ENCODE measurements at places on chromosomes 6 and 20.

- no peak for DNase-seq
Measured at GRCh38 chr20:48359692-48360341, 468.0 kb downstream of the PREX1 start.

GRCh38 chr6:37643851-37644672, 53.6 kb downstream of the MDGA1 start:
- no peak for DNase-seq

DNA sequence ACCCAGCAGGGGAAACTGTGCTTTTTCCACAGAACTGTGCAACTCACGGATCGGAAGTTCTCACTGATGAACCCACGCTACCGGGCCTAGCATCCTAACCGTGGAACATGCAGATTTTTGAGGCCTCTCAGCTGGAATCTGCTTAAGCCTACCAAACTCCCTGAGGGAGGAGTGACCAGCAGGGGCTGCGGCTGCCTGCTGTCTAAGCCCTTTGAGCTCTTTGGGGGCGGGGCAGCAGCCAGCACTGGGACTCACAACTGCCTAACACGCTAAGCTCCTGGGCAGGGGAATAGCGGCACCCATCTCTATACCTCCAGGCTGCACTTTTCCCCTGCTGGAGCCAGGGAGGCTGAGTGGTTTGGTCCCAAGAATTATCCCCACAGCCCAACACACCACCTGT, 20.4 kb upstream of the METTL24 start:
- no peak for DNase-seq

GRCh38 chr6:17910189-17910588, 77.2 kb downstream of the KIF13A start:
- DNase-seq = no peak

GRCh38 chr20:717832-718231, 42.2 kb upstream of the SCRT2 start:
- DNase-seq = no peak

GRCh38 chr20:54067606-54068174, 2.7 kb downstream of the BCAS1 start:
- DNase-seq = no peak

GRCh38 chr20:44135417-44136204, 51.4 kb downstream of the JPH2 start:
- DNase-seq = no peak

DNA sequence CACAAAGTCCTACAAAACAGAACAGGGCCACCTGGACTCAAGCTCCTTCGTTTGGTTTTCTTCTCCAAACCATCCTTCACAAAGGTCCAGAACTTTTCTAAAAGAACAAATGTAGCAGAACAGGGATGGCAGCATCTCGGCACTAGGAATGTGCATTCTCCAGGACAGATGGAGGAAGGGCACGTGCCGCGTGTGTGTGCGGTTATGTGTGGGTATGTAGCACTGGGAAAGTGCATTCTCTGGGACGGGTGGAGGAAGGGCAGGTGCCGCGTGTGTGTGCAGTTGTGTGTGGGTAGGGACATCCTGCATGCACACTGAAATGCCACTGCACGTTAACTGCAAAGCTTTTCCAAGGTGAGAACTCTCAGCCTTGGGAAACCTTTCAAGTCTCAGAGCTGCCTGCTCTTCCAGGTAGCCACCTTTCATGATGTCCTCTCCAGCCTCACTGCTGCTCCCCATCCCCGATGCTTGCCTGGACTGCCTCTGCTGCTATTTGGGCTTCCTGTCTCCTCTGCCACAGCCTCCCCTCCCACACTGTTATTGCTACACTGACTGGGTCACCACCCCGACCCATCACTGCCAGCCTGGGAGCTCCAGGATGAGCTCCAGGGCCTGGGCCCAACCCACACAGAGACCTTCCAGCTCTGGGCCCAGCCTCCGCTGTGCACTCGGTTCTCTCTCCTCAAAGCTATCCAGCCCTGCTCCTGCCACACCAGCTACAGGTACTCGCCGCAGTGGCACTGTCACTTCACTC, 47.6 kb downstream of the EZR start:
- no peak for DNase-seq

DNA sequence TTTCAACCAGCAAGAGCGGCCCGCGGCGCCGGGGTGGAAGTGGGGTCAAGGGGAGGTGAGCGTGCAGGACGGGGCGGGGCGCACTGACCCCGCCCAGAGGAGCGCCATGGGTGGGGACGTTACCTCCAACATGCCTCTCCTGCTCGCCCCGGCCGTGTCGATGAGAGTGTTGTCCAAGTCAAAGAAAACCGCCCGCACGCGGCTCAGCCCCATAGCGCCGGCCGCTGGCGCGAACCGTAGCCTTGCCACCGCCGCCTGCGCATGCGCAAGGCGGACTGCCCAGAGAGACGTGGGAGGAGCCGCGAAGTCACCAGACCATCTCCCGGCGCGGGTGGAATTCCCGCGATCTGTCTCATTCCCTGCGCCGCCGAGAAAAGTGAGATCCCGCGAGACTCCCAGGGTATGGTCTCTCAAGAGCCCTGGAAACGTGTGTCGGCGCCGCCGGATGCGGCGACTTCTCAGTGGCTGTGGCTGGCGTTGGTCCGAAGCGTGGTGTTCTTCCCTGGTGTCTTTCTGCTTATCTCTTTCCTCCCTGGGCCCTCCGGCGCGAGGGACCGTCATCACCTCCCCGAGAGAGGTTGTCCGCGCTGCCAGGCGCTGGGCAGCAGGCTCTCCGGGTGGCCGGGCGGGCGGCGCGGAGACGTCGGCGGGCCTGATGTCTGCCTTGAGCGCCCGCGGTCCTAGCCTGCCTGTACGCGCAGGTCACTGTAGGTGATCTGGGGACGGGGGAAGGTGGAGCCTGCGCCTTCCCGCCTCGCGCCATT, at the start of gene NANP:
Gene NANP (minus strand): TSS at position 279 of the 764 bp plus-strand sequence. CDS start 66 bp downstream, at position 213.
- DNase-seq = peak; percentile 85

DNA sequence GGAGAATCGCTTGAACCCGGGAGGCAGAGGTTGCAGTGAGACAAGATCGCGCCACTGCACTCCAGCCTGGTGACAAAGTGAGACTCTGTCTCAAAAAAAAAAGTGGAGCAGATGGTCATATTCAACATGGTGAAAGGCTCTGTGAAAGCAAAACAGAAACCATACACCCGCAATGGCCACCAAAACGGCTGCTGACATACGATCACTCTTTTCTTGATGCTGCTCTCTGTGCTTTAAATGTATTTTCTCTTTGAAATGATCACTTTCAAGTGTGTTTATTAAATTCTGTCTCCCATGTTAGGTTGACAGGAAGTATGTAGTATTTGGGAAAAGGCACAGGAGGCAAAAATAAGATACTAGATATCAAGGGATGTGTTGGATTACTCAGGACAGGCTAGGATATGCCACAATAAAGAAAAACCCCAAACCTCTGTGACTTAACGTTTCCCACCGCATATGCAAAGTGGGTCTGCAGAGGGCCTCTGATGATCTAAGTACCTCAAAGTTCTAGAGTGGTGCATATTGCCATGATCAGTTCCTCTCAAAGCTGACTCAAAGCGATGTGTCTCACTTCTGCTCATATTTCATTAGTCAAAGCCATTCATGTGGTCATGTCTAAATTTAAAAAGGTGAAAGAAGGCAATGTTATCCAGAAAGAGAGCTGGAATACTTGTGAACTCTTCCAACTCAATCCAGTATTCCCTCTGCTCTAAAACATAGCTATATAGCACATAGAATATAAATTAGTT, 155.1 kb upstream of the SOX4 start:
- DNase-seq = peak; percentile 10

- no peak for DNase-seq
Measured at GRCh38 chr6:356828-357251, 34.7 kb upstream of the IRF4 start.

GRCh38 chr20:5205348-5206210, 78.8 kb downstream of the CDS2 start:
- peak; percentile 19 for DNase-seq

DNA sequence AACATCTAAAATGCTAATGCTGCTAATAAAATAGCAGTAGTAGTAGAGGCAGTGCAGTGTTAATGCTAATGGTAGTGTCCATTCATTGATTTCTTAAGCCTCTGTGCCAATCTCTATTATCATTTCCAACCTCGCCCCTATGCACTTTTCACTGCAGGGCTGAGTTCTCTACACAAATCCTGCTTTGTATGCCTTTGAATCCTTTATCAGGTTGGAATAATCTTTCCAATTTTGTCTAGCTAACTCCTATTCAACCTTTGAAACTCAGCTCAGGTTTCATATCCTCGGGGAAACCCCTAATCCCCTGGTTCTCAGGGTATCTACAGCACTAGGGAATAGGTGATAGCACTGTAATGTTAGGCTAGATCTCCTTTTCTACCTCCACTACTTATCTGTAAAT, 284.0 kb upstream of the RUNX2 start:
- DNase-seq = no peak

- no peak for DNase-seq
Measured at GRCh38 chr6:33073431-33073871, at the start of gene HLA-DPA1. HLA-DPA1 (minus strand) TSS chr6:33073649.

DNA sequence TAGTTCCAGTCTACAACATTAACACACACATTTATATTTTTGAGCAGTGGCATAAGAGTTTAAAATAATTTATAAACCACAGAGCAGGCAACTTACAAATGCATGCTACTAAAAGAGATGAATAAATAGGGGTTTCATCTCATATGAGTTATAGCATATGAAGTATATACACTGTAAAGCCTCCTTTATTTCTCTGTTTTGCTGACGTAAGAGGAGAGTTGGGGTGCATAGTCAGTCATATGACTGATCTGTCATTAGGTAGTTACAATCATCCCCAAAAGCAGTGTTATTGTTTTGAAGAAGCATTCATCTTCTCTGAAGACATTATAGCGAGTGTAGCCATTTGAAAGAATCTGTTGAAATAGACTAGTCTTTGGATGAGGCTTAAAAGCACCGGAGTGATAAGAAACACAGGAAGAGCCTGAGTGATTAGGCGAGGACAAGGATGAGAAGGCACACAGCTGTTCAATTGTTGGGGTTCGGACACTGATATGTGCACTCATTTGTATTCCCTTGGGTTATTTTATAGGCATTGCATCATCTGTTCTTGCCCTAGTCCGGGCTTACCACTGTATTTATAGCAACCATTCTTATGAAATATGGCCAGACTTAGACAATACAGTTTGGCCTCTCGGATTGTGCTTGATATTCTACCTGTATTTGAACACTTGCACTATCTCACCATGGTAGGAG, 325.7 kb downstream of the SAMD5 start:
- DNase-seq = no peak

DNA sequence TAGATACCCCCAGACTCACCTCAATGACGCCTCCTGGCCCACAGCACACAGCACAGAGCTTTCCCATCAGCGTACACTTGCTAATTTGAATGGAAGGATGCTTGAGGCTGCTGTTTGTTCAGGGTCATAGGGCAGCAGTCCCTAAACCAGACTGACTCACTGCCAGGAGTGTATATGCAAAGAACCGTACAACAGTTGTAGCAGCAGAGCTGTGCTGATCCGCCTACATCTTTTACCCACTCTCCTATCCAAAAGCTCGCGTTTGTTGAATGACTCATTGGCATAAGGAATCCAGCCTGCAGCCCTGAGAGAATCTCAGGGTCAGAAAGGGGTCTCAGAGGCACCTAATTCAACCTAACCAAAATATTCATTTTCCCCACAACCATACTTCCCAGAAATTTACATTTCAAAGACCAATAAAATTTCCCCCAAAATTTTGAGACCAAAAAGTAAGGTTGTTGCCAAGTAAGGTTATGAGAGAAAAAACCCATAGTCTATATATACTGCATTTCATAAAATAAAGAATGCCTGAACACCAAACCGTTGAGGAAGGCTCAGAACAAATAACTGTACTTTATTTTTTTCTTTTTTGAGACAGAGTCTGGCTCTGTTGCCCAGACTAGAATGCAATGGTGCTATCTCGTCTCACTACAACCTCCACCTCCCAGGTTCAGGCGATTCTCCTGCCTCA, 35.3 kb upstream of the CCND3 start:
- peak; percentile 39 for DNase-seq

GRCh38 chr20:43586641-43587040, 4.1 kb upstream of the IFT52 start:
- DNase-seq = no peak

GRCh38 chr6:142395768-142396231, 94.0 kb downstream of the ADGRG6 start:
- DNase-seq = no peak

GRCh38 chr20:56809668-56810067, 180.6 kb downstream of the TFAP2C start:
- DNase-seq = no peak

GRCh38 chr20:24117383-24117782, 128.8 kb upstream of the GGTLC1 start:
- no peak for DNase-seq

DNA sequence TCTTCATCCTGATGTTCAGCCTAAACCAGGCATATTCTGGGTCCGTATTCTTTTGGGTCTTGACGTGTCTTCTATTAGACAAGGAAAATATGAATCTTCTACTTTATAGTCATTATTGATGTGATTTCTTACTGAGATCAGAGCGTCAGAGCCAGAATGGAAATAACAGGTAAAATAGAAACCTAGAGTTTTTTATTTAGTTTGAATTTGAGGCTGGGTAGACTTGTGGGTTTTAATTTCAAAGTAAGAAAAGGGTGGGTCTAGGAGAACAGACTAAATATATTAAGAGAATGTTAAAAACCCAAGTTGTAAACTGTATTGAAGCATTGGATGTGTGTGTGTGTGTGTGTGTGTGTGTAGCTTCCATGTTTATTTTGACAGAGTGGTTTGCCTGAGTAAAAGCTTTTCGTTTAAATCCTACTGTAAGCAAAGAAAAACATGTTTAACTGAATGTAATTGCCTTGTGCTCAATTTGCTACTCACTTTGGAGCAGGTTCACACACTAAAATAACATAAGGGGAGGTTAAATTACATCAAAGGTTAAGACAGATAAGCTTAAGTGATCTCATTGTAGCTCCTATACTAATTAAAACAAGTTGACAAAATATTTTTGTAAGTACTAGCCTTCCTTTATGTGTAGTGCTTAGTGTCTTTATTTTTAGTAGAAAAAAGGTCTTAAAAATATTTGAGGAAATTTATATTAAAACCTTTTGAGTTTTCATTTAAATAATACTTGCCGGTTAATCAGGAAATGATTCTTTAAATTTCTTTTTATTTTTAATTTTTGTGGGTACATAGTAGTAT, 17.4 kb downstream of the HECA start:
- no peak for DNase-seq

DNA sequence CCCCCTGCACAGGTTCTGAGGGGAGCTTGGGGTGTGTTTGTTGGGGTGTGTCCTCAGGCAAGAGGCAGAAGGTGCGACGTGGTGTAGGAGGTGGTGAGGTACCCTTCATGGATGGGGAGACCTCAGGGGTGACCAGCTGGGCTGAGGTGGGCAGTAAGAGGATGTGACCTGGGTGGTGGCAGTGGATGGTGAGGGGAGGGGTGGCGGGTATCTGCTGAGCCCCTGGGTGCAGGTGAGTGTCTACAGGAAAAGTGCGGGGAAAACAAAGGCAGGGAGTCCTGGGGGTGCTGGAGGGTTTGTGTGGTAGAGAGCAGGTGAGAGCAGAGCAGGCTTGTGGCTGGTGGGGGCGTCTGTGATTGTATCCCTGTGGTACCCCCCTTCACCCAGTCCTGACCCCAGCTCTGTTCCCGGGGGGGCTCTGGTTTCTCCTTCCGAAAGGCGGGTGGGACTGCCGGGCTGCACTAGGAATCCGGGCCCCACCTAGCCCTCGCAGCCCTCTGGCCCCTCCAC, 631 bp downstream of the RAET1L start:
- DNase-seq = no peak

- DNase-seq = no peak
Measured at GRCh38 chr6:108568551-108569305, 8.0 kb downstream of the FOXO3 start.

- no peak for DNase-seq
Measured at GRCh38 chr20:14264869-14265268, 72.5 kb downstream of the FLRT3 start.
